GM19239 (cell line): ENCODE measurements at places on chromosomes 7 and 10.

GRCh38 chr7:68247126-68247525 is 1250.5 kb downstream of the TYW1 start:
- no peak for DNase-seq

DNA sequence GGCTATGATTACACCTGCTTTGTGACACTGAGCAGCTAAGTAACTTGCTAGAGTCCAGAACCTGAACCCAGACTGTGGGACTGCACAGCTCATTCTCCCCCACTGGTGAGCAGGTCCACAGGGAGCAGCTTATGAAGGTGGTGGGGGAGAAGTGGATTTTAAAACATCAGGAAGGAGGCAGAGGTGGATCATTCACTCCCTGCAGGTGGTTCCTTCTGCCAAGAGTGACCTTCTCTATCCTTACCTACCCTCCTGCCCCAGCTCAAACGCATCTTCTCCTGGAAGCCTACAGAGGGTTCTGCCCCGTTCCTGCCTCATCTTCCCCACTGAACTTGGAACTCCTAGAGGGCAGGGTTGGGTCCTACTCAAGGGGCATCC is 539 bp upstream of the FAM241B start:
- no peak for DNase-seq

- no peak for DNase-seq
Observed at GRCh38 chr10:43930243-43930642, 281.6 kb upstream of the ZNF32 start.

DNA sequence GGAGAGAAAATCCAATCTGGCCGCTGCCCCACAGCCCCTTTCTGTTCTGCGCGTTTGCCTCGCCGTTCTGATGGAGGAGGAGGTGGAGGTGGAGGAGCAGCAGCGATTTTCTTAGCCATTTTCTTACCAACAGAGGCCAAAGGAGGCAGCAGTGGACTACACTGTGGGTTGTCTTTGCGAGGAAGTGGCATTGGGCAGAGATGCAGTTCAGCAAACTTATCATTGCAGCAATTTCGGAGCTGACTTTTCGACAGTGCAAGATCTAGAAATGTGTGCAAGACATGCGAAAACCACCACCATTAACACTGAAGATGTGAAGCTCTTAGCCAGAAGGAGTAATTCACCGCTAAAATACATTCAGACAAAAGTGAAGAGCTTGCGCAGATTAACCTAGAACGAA is 1.9 kb upstream of the ARL4A start:
- DNase-seq, result no peak

DNA sequence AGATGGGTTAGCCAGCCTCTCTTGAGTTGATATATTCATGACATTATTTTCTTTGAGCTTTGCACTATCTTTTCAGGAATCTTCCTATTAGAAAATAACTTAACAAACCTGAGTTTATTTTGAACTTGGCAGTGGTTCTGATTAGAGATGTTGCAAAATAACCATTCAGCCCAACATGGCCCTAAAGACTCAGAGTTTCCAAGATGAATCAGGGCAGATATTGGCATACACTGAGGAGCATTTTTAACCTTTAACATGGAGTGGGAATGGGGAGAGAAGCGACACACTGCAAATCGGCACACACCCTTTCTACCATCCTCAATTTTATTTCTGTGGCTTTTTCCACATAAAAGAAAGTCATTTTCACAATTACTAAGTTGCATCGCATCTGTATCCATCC is 190.8 kb downstream of the TRIL start:
- no peak for DNase-seq

DNA sequence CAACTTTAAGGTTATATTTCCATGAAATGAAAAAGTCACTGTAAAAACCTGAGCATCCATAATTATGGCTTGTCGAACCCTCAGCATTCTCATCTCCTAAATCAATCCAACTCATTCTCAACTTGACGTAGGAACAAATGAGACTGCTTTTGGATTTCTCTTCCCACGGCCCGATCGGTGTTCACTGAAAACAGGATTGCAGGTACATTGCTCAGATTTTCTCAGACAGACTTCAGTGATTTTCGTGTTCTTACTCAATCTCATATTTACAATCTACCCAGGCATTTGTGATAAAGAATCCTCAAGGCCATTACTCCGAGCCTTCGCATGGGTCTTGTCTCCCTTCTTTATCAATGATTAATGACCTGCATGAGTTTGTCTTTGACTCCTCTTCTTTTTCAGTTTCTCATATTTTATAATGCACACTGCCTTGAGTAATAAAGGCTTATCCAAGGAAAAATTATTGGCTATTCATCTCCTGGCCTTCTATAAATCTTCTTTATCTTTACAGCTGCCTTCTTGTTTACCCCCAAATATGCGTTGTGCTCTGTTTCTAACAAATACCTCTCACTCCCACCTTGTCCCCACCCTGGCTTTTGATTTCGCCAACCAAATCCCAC is 90.4 kb upstream of the MYO3A start:
- DNase-seq, result no peak
